Umbilical cord (tissue), 2 donors: ENCODE measurements at places on chromosomes 16 and 17.

- no peak for DNase-seq
These were observed 5.1 kb upstream of the EVPL start for GRCh38 chr17:76032073-76032779.

DNA sequence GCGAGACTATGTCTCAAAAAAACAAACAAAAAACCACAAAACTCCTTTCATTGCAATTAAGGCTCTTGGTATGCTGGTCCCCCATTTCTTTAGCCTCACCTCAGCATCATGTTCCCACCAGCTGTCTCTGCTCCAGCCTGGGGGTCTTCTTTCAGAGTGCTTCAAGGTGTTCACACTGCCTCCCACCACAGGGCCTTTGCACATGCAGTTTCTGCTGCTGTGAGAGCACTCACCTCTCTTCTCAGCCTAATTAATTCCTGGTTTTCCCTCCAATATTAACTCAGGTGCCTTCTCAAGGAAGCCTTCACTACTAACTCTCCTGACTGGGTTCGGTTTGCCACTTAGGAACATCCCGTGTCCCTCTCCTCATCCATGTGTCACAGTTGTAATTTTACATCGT, 15.9 kb upstream of the PIK3R6 start:
- DNase-seq, result no peak

GRCh38 chr17:7654832-7655540, 4.3 kb downstream of the ATP1B2 start:
- DNase-seq, result no peak

GRCh38 chr16:88792668-88793250, 7.7 kb upstream of the PIEZO1 start:
- no peak for DNase-seq

DNA sequence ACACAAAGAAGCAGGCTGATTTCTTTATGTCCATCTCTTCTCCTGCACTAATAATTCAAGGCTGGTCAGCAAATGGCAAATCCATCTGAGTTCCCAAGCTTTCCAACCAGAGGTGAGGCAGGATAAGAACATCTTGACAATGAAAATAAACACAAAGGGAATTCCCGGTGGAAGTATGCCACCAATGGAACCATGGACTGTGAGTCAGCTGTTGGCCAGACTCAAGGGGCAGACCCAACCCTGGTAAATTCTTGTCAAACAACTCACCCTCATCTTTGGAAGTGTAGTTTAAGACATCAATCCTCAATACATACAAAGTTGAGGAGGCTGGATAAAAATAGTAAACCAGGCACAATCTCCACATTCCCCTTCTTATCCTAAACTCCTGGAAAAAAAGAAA, 74.3 kb upstream of the CES5A start:
- DNase-seq, result no peak

GRCh38 chr16:73205153-73205886, 157.4 kb upstream of the ZFHX3 start:
- DNase-seq, result no peak

GRCh38 chr17:4557626-4558346, 2.6 kb downstream of the GGT6 start:
- DNase-seq, result no peak

GRCh38 chr17:15083225-15083624, 181.9 kb downstream of the PMP22 start:
- DNase-seq, result no peak

- DNase-seq, result no peak
These were observed 796 bp downstream of the NT5M start for GRCh38 chr17:17303847-17304490.

- DNase-seq, result no peak
These were observed 30.1 kb downstream of the ABCA8 start for GRCh38 chr17:68924793-68925720.

DNA sequence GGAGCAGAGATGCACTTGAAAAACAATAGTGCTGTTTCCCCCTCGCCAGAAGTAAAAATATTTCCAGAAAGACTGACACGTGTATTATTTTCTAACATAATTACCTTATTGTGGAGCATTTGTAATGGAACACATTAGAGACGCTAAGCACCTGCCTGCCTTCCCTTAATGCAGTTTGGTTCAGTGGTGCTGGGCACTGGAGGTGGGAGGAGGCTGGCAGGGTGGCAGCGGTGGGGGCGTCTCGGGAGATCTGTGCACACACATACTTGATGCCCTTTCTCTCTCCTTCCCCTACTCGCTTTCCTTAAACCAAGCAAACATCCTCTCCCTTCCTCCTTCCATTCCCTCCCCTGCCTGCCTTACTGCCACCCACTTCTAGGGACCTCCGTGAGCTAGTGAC, 156.6 kb upstream of the SDK2 start:
- DNase-seq, result no peak

GRCh38 chr17:43028221-43028861, 3.3 kb downstream of the RND2 start:
- no peak for DNase-seq

- DNase-seq, result no peak
These were observed 23.4 kb downstream of the AXIN2 start for GRCh38 chr17:65537845-65538674.

DNA sequence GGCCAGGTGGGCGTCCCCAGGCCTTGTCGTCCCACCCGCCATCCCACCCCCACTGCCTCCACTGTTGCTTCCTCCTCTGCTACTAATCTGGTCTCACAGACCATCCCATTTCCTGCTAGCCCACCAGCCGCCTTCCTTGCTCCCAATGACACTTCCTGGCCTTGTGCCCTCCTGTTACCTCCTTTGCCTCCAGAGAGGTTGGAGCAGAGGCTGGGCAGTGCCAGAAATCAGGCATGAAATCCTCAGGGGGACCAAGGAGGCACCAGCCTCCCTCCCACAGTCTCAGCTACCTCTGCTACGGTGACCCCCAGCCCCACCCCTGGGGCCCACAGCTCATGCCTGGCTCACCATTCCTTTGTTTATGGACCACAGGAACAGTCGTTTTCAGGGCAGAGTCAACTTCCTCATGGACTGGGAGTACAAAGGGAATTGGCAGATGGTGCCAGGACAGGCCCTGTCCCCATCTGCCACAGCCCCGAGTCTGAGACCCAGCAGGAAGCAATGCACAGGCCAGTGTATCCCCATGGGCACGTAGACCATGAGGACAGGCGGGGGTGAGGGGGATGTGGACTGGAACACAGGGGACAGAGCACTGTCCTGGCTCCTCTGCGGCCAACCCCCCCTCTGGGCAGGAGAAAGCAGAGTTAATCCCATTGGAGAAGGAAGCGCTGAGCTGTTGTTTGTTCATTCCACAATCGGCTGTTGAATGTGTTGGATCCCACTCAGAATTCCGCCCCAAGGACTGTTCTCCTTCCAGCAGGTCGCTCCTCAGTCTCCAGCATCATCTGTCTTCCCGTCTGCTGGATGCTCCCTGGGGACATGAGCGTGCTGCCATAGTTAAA, 2.2 kb upstream of the CDH5 start:
- DNase-seq, result no peak

DNA sequence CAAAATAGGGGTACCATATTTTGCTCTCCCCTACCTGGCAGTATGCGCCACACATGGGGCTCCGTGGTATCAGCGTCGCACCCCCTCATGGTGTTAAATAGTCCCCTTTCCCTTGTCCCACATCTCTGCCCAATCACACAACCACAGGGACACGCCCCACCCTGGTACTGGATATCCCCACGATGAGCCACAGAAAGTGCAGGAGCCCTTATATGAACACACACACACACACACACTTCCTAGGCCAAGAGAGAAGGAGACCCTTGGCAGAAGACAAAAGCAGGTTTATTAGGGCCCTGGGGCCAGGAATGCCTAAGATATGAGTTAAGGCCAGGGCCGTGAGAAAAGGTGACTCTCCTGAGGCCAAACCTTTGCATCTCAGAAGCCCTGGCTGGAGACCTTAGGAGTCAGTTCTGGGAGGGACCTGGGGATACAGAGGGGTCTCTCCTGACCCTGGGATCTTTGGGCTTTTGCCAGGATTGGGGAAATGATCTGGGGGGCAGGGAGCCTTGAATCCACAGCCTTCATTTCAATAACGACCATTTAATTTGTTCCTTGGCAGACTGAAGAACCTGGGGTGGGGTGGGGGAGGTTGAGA, 11.6 kb downstream of the COPZ2 start:
- no peak for DNase-seq
